ENCODE measurements at places on chromosomes 12 and 14.

- no peak for DNase-seq
Measured at GRCh38 chr14:68786491-68787091, 6.3 kb downstream of the ZFP36L1 start.

DNA sequence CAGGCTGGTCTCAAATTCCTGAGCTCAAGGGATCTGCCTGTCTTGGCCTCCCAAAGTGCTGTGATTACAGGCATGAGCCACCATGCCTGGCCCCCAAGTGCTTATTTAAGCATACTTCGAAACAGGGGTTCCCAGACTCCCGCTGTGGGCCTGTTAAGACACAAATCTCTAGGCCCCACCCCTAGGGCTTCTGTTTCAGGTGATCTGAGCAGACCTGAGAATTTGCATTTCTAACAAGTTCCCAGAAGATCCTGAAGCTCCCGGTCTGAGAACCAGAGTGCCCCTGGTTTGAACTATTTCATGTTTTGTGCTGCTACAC, 25.0 kb downstream of the GCH1 start:
- DNase-seq: no peak

GRCh38 chr12:122139941-122140340, 34.1 kb downstream of the IL31 start:
- no peak for DNase-seq

GRCh38 chr12:93569301-93569655, 3.2 kb upstream of the SOCS2 start:
- no peak for DNase-seq

DNA sequence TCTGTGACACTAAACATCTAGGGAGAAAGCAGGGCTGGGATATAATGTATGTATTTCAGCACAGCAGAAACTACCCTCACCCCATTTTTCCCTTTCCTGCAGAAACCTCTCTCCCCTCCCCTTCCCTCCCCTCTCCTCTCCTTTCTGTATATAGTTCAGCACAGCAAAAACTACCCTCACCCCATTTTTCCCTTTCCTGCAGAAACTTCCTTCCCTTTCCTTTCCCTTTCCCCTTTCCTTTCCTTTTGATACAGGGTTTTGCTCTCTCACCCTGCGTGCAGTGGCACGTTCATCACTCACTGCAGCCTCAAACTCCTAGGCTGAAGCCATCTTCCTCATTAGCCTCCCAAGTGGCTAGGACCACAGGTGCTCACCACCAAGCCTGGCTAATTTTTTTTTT, 2.1 kb downstream of the PMEL start:
- DNase-seq: no peak

DNA sequence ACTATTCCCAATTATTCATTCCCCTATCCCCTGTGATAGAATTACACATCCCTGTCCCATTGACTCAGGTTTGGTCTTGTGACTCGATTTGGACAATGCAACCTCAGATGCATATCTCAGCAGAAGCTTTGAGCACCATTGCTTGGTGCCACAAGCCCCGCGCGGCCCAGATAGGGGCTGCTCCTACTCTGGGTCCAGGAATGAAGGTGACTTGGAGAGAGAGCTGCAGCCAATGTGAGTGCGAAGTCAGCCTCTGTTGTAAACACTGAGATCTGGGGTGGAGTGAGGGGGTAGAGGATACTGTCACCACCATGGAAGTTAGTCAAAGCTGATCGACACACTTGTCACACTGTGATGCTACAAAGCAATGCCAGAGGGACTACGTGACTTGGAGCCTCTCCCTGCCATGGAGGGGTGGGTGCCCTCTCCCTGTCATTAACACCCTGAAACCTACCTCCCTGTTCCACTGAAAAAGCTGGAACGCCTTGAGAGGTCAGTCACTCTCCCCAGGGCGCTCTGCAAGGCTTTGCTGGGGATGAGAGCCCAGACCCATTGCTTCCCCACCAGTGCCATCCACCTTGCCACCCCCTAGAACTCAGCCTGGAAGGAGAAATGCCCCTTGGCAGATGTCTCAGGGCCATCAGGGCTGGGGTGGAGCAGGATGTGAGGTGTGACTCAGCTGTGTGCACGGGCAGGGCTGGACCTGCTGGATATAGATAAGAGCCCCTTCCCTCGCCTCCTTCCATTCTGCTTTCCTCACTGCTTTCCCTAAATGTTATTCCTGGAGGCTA, 6.6 kb upstream of the PLEK2 start:
- DNase-seq: no peak

DNA sequence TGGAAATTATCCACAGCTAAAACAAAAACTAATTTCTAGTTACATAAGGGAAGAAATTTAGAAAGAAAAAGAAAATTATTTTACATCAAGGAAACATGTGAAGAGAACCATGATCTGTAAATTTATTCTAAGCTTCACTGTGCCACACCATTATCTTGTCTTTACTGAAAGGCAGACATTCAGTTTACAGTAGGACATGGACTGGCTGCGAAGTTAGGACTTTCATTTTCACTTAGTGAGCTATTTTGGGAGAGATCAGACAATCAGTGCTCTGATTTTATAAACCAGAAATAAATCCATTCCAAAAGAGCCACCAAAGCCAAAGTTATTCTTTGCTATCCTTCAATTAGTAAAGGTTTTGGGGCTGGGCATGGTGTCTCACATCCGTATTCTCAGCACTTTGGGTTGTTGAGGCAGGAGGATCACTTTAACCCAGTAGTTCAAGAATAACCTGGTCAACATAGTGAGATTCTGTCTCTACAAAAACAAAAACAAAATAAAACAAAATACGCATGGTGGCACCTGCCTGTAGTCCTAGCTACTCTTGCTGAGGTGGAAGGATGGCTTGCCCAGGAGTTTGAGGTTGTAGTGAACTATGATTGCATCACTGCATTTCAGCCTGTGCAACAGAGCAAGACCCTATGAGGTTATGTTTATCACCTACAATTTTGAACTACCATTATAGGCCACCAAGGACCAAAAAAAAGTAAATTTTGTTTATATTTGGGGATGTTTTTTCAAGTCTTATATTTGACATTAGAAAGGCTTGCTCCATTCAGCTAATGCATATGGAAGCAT, 1084.8 kb upstream of the ATXN7L3B start:
- DNase-seq: no peak

DNA sequence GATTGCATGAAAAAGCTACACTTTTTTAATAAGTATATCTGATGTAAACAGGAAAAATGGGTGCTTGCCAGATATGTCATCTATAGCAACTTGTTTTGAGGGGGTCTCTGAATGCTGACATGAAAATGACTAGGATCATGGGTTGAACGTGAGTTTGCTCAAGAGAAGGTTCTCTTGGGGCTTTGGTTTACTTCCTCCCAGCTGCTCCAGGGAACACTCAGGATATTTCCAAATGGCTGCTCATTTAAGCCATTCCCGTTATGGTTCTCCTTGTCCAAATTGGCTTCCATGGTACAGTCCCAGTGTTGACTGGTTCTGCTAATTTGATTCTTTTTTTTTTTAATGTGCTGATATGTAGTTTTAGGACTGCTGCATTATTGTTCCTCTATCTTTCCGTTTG, 118.3 kb downstream of the ETV6 start:
- DNase-seq: no peak

- DNase-seq: no peak
Measured at GRCh38 chr14:65745396-65746190, 333.1 kb downstream of the FUT8 start.

- DNase-seq: no peak
Measured at GRCh38 chr12:53701518-53702264, 25.6 kb downstream of the CALCOCO1 start.

GRCh38 chr14:99217066-99217955, 54.7 kb downstream of the BCL11B start:
- no peak for DNase-seq

DNA sequence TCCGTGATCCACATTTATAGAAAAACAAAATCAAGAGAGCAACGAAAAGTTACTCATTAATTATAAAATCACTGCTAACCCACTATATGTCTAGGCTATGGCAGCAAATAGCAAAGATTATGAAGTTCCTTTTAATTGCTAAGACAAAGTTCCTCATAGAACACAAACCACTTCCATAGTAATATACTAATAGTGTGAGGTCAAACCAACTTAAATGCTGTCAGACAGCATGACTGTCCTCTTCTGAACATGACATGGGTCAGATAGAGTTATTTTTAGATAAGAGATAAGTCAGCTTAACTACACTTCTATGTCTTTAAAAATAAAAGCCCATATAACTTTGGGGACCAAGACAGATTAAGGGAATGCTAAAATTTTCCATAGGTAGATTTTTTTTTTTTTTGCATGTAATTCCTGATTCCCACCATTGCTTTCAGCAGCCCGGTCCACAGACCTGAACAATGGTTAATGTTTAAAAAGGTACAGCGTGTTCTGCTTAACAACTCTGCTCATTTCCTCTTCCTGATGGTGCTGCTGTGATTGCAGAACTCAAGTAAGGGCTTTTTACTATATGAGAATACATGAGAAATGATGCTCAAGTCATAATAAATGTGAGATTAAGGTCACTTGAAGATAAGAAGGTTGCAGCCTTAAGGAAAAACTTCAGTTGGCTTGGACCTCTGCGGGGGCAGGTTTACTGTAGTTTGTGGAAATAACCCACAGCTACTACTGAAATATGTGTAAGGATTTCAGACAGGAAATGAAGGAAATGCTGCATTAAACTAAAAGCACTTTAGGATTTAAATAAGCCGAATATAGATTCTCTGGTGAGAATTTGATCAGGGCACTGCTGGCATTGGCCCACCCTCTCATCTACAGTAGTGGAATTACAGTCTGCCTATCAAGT, 37.7 kb upstream of the DUSP6 start:
- DNase-seq: no peak

DNA sequence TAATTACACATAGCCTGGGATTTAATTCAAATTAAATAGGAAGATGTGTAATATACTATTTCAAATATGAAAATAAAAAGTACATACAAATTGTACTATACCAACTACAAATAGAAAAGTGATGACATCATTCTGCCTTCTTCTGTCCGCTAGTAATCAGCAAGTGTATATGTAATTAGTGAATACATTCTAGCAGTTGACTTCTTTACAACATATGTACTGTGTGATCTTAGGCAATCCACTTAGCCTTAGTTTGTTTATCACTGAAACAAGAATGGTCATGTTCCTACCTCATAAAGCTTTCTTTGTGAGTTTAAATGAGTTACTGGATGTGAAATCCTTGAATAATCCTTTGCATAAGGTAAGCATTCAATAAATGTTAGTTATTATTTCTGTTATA, 7.8 kb upstream of the LUM start:
- DNase-seq: no peak

DNA sequence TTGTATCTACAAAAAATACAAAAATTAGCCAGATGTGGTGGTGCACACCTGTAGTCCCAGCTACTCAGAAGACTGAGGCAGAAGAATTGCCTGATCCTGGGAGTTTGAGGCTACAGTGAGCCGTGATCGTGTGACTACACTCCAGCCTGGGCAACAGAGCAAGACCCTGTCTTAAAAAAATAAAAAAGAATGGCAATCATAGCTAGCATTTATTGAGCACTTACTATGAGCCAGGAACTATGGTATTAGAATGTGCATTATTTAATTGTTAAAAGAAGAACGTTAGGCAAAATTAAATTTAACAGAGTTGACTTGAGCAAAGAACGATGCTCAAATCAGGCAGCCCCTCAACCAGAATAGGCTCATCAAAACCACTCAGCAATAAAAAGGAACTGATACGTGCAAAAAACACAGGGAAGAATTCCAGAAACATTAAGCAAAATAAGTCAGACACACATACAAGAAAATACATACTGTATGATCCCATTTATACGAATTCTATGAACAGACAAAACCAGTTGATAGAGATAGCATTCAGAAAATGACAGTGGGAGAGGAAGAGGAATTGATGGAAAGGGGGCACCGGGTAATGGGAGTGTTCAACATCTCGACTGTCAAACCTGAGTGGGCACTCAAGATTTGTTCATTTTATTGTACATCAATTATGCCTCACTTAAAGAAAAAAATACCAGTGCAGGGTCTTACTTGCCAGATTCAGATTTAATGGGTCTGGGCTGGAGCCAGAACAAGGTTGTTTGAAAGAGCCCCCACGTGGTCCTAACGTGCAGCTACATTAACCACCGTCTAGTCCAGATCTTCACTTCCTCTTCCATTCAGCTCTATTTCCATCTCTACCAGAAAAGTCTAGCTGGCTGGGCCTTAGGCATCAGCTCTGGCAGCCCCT, 8.0 kb downstream of the SCNN1A start:
- no peak for DNase-seq

DNA sequence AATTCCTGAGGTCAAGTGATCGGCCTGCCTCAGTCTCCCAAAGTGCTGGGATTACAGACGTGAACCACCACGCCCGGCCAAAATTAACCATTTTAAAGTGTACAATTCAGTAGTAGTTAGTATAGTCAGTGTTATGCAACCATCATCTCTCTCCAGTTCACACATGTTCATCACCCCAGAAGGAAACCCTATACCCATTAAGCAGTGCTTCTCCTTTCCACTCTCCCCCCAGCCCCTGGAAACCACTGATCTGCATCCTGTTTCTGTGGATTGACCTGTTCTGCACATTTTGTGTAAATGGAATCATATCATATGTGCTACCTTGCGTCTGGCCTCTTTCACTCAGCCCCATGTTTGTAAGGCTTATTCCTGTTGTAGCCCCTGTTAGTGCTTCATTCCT, 52.2 kb downstream of the PHETA1 start:
- no peak for DNase-seq
